Mesendoderm (in vitro differentiated cells): ENCODE measurements at places on chromosomes 7 and 10.

DNA sequence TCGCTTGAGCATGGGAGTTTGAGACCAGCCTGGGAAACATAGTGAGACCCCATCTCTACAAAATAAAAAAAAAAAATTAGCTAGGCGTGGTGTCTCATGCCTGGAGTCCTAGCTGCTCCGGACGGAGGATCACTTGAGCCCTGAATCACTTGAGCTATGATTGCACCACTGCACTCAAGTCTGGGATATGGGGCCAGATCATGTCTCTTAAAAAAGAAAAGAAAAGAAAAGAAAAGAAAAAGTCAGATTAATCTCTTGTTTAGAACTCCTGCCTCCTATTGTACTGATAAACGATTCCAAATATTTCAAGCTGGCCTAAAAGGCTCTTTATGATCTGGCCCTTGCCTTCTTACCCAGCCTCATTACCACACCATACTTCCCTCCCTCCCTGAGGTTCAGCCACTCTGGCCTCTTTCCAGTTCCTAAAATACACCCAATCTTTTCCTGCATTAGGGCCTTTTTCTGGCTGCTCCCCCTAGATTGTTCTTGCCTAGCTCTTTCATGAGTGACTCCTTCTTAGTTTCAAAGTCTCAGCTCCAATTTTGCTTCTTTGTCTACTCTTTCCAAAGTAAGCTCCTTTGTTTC, 41.7 kb downstream of the VCL start:
- DNase-seq = no peak

DNA sequence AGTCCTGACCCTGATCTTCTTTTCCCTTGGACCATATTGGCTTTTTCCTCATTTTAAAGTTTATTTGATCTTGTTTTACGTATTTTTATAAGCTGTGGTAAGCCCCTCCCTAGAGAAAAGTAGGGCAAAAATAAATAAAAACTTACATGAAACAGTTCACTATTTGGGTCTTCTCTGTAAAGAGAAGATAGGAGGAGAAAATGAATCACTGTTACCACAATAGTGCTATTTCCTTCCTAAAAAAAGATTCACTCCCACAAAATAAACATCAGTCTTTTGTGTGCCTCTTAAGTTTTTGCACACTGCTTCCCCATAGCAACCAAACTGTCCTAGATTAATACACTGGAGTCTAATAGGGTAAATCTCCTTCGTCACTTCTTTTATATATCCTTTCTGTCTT, 1.4 kb upstream of the SVIL start:
- DNase-seq = no peak

DNA sequence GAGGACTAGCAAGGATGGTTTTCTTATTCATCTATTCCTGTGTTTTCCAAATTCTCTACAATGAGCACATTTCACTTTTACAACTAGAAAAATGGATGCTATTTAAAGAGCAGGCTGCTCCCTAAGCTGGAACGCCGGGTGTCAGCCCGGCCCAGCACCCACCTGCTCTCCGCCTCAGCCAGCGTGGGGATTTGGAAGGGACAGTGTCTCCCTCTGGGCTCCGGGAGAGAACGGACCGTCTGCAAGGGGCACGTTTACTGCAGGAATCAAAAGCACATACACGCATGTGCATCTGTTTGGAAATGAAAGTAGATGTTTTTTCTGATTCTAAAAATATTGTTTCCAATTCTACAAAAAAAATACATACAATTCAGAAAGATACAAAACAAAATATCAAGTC, 2.3 kb upstream of the JAKMIP3 start:
- DNase-seq = no peak

DNA sequence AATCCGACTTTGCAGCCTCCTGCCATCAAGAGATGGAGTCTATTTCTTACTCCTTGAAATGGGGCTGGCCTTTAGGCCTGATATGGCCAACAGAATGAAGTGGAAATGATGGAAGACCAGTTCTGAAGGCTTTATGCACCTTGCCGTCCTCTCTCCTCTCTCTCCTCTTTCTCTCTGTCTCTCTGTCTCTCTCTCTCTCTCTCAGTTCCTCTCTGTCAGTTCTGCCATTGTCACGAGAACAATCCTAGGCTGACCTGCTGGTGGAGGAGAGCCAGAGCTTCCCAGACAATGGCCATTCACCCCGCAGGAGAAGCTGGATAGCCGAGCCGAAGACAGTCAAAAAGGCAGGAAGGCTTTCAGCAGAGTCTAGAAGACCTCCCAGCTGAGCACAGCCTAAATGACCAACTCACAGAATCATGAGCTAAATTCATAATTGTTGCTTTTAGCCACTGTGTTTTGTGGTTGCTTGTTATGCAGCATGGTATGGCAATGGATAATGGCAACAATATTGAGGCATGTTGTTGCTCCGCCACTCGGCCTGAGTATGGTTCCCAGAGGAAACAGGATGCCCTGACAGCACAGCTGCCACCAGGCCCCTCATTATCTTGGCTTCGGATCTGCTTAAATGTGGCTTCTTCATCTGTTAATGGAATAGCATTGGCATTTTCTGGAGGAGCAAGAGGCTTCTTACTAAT, 35.5 kb downstream of the FRMPD2 start:
- no peak for DNase-seq
